Kidney (tissue), 22 donors: ENCODE measurements at places on chromosomes 5 and 9. TPM values are rescaled to one million over a fixed set of nuclear protein-coding genes. Genes with fewer than 3 reads are reported as not detected.

Gene ADAMTS6
- total RNA-seq = 6.7 TPM

GRCh38 chr9:75112789-75113188 lies 24.5 kb downstream of the OSTF1 start:
- DNase-seq = no peak

- DNase-seq = no peak
Measured at GRCh38 chr5:180339583-180340183, 13.5 kb downstream of the GFPT2 start.

GRCh38 chr5:95731571-95732554 lies 727 bp downstream of the RHOBTB3 start:
- DNase-seq = peak; percentile 77

DNA sequence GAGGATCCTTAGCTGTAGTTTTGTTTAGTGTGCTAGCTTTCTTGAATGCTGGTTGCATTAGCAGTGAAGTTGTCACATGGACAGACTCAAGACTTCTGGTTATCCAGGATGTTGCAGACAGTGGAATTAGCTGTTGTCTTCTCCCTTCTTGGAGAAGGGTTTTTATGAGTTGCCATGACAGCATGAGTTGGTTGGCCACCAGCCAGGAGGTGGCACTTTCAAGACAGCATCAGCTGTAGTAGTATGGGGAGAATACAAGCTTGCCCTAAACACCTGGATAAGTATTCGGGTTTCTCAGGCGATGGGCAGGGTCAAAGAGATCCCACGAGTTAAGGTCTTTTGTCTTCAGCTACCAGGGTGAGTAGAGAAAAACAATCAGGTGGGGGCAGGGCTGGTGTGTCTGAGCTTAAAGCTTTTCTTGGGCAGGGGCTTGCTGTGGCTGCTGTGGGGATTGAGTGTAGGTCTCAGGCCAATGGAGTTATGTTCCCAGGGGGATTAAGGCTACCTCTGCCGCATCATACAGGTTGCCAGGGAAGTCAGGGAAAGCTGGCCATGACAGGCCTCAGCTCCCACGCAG lies 7.7 kb upstream of the C5orf47 start:
- DNase-seq = no peak

GRCh38 chr5:14449052-14449661 lies 132.4 kb upstream of the OTULINL start:
- DNase-seq = peak; percentile 84

DNA sequence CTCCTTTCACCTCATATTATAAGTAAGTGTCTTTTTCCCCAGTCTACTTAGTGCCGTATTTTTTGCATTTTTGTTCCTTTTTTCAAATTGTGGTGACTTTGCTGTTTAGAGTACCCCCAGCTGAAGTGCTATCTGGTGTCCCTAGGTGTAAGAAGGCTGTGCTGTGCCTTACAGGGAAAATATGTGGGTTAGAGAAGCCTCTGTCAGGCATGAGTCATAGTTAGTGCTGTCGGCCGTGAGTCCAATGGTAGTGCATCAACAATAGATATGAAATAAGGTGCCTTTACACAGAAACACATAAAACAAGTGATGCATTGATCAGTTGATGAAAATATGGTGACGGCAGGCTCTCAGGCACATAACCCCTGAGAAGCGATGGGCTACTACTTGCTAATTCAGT lies 20.1 kb downstream of the SYK start:
- DNase-seq = no peak

Gene PCSK1
- 1.0 TPM for total RNA-seq

Gene AQP3
- total RNA-seq = 135 TPM

DNA sequence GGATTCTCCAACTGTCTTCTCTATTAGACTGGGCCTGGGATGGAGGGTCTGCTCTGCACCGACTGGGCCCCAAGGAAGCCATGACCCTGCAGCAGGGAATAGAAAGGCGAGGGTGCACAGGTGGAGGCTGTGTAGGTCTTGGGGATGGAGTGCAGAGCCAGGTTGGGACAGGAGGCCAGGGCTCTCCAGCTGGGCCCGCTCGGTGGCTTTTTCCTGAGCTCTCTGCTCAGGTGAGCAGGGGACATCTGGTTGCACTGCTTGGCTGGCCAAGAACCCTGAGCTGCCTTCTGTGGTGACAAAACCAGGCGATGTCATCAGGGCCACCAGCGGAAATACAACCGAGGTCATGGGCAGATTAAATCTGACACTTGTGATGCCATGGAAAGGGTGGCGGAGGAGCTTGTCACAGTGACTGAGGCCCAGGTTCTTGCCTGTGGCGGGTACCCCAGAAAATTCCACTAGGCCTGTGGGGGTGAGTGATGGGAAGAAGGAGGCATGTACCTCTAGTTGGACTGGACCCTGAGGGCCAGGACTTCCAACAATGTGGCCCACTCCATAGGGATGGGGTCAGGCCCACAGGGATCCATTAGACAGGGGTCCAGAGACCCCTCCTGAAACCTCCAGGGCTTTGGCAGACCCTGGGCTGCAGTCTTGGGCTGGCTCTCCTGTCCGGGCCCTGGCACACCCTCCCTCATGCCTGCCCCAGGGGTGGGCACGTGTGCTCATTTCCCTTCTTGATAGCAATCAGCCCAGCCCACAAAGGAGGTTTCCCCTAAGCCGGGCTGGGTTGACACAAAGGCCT lies 4.4 kb upstream of the IL3 start:
- DNase-seq = peak; percentile 9

GRCh38 chr9:70030156-70030555 lies 13.5 kb upstream of the MAMDC2 start:
- DNase-seq = no peak

DNA sequence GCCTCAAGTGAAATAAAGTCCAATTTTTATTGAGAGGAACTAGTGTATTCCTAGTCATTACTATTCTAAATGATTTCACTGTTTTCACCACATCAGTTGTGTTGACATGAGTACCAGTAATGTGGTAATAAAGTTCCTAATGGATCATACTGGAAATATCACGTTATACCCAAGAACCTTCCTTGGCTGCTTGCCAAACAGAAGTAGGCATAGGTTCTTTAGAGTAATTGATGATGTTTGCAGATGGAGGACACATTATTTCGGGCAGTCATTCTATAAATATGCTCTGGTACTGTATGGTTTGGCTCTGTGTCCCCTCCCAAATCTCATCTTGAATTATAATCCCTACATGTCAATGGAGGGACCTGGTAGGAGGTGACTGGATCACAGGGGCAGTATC lies 15.1 kb downstream of the SNCAIP start:
- DNase-seq = no peak

GRCh38 chr9:94031946-94032345 lies 52.3 kb upstream of the PTPDC1 start:
- DNase-seq = no peak

Gene HINT1
- total RNA-seq = 220 TPM

DNA sequence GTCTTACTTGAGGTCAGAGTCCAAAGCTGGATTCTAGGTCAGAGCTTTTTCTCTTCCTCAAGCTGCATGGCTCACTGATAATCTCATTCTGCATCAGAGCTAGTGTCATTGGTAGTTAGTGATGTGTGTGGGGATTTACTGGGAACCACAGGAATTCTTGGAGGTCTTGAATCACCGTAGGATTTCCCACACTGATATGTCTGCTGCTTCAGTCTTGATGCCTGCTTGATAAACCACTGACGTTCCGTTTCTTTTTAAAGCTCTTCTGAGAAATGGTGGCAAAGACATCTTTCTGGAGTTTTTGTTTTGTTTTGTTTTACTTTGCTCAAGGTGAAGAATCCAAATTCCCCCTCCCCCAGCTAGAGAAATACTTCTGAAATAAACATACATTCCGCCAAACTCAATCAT lies 1.2 kb upstream of the GARIN3 start:
- DNase-seq = no peak

DNA sequence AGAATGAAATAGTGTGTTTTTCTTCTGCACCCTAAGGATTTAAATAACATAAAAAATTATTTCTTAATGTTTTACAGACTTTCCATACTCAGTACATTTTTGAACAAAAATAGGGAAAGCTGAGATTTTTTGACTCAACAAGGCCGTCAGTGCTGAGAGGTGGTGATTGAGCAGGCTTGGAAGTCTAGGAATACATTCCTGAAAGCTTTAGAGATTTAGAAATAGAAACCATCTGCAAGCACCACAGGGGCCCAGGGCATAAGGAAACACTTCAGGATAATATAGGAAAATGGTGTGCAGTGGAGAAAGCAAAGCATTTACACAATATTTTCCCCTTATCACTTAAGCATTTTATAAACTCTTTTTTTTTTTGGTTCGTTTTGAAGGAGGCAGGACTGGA lies 5.2 kb downstream of the BASP1 start:
- no peak for DNase-seq

- DNase-seq = no peak
Measured at GRCh38 chr5:132704875-132705274, 31.1 kb downstream of the IL4 start.

Gene PPP3R2
- total RNA-seq = not detected

GRCh38 chr9:136285501-136286358 lies 18.2 kb downstream of the CCDC187 start:
- DNase-seq = no peak

GRCh38 chr5:166772770-166773169 lies 1518.7 kb upstream of the WWC1 start:
- DNase-seq = no peak

DNA sequence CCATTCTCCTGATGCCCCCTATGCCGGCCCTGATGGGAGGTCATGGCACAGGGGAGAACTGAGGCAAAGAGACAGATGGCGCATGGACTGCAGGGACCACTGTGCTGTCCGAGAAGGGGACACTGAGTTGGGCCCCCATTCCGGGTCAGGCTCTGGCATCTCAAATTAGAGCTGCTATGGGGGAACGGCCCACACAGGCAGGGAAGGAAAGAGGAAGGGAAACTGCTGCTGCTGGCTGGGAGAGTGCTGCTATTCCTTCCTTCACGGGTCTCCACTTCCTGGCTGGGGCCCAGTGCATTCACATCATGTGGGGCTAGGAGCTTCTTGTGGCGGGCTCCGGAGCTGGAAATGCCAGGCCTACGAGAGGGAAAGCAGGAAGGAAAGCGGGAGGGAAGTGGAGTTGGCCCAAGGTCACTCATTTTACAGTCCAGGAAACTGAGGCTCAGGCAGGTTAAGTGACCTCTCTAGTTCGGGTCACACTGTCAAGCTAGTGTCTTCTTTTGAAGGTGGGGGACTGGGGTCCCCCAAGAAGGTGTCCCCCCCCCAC lies 1.3 kb upstream of the CARD19 start:
- no peak for DNase-seq

GRCh38 chr5:137308311-137308710 lies 190.8 kb downstream of the SPOCK1 start:
- DNase-seq = no peak

Gene PCDHGA1
- total RNA-seq = 0.69 TPM

DNA sequence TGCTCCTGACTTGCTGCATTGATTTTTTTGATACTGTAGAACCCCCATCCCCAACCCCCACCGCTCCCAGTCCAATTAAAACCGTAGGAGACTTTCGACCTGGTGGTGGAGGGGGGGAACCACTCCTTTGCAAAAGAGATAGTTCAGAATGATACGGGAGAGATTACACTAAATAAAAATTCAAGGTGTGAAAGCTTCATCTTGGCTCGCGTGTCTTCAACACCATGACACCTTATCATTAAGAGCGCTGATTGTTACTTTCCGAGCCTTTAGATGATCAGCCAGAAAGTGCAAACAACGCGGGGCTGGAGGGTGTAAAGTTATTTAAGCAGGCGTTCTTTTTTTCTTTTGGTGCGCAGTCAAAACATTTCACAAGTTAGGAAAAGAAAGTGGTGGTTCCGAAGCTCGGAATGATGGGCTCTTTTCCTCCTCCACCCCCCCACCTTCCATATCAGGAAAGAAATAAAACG lies 1.3 kb upstream of the ZNF462 start:
- DNase-seq = no peak

- DNase-seq = peak; percentile 70
Measured at GRCh38 chr9:113990975-113991471, 87.1 kb downstream of the AMBP start.

DNA sequence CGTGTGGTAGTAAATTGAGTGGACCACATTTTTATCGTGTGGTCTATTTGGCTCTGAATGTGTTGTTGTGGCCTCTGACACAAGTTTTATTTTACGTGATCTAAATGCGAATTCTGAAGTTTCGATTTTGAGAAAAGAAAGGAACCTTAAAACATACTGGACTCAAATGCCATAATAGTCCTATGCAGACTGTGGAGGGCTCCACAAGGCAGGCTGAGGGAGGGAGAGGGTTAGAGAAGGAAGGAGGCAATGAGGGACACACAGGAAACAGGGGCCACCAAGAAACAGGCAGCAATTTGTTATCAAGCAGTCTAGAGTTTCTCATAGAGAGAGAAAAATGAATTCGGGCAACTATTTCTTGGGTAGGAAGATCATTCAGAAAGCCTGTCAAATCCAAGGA lies 110.4 kb upstream of the SEMA6A start:
- DNase-seq = no peak

- no peak for DNase-seq
Measured at GRCh38 chr9:93252116-93252780, 68.3 kb downstream of the WNK2 start.

Gene SLC23A1
- total RNA-seq = 3.5 TPM

Gene MAMDC4
- total RNA-seq = 8.1 TPM

- DNase-seq = no peak
Measured at GRCh38 chr9:17928768-17929167, 349.9 kb downstream of the SH3GL2 start.

DNA sequence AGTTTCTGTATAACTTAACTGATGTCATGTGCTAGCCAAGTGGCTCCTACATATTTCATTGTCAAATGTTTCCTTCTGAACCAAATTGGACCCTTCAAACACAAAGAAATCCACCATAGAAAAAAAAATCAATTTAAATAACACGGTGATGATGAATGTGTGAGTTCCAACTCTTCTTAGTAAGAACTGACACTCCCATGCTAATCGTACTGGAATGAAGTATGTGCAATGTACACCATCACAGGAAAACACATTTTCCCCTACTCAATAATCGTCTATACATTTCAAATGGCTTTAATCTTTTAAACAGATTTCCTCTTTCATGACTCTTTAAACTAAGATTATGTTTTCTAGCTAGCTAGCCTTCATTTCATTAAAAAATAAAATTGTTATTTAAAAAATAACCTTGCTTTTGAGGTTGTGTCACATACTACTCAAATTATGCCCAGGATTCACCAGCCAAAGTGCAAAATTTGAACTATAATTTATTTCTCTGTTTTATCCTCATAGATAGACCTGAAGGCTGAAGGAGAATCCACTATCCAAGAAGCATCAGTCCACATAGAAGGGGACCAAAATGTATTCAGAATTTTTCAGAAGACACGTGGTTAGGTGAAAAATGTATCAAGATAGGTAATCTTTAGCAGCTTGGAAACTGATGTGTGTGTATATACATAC lies 131.0 kb upstream of the ITGA1 start:
- DNase-seq = no peak

DNA sequence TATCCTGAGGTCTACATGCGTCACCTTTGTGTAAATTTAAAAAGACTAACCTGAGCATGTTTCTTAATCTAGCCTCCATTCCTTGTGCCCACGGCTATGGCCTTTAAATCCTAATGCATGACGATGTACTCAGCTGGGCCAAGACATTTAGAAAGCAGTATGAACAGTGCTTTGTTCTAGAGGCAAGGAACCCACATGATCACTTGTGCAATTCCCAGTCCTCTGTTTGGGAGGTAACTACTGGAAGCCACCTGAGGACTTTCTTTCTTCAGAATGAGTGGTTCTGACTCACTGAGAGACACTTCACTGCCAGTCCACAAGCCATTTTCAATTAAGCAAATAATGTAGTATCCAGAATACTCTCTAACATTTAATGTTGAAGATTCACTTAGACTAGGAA lies 181.3 kb downstream of the RAB3C start:
- DNase-seq = no peak

GRCh38 chr5:93145767-93146166 lies 435.3 kb downstream of the NR2F1-AS1 start:
- DNase-seq = no peak

Gene C5orf15
- total RNA-seq = 43.9 TPM

- DNase-seq = no peak
Measured at GRCh38 chr5:131532031-131532640, 102.9 kb downstream of the RAPGEF6 start.

Gene C9
- total RNA-seq = 4.5 TPM
